ENCODE measurements at places on chromosomes 1 and 21.
A peak's percentile ranks its signal among the peaks of the same experiment; 100 is the strongest.

DNA sequence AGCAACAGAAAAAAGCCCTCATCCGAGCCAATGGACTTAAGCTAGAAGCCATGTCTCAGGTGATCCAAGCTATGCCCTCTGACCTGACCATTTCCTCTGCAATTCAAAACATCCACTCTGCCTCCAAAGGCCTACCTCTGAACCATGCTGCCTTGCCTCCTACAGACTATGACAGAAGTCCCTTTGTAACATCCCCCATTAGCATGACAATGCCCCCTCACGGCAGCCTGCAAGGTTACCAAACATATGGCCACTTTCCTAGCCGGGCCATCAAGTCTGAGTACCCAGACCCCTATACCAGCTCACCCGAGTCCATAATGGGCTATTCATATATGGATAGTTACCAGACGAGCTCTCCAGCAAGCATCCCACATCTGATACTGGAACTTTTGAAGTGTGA is 20.7 kb downstream of the NR5A2 start:
- no peak for DNase-seq

- DNase-seq: no peak
These were observed 42.8 kb downstream of the KIF1B start for GRCh38 chr1:10253149-10253548.

- no peak for DNase-seq
These were observed 202.5 kb downstream of the TTLL7 start for GRCh38 chr1:83796409-83796808.

DNA sequence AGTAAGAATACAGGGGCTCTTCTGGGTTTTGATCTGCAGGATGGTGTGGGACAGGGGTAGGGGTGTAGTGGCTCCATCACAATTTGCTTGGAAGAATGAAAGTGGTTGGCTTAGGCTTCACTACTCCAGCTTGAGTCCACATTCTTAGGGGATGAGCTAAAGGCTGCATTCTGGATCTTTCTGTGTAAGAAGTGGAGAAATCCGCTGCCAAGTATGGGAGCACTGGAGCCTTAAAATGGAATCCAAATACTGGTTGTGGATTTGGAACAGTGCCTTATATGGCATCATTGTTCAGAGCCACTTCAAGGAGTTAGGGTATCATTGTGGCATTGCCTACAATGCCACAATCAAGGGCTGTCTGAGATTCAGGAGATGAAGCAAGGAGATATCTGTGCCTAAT is 187.1 kb downstream of the LMO4 start:
- no peak for DNase-seq

DNA sequence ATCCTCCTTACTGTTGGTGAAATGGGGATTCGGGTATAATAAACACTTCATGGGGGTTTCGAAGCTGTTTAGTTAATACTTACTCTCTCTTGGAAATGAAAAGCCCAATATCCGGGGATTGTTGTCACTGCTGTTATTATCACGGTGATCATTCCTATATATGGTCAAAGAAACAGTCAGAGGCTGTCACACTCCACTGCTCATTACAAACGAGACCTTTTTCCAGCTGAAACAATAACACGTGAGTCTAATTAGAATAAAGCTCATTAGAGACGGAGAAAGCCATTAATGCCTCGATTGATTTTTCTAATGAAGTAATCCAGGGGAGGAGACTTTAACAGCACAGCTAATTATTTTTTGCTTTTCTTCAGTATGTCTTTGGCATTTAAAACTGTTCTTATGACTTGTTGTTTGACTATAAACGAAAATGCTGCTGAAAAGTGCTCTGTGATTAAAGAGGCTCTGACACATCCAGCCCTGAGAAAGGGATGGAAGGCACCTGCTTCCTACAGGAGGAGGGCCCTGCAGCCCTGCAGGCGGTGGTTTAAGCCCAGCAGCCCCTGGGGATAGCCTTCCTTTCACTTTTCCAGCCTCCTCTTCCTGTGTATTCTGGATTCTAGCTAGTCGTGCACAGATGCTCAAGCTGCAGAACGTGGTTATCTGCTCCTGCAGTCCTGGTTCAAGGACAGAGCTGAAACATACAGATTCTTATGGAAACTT is 143.6 kb downstream of the EDEM3 start:
- DNase-seq: peak; percentile 79

- DNase-seq: no peak
These were observed 8.2 kb downstream of the DCLRE1B start for GRCh38 chr1:113913312-113913668.

GRCh38 chr21:17903029-17903806 is 84.1 kb upstream of the C21orf91 start:
- no peak for DNase-seq

DNA sequence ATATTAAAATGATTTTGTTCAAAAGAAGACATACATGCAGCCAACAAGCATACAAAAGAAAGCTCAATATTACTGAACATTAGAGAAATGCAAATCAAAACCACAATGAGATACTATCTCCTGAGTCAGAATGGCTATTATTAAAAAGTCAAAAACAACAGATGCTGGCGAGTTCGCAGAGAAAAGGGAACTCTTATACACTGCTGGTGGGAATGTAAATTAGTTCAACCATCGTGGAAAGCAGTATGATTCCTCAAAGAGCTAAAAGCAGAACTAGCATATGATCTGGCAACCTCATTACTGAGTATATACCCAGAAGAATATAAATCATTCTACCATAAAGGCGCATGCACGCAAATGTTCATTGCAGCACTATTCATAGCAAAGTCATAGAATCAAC is 126.0 kb upstream of the HMCN1 start:
- no peak for DNase-seq

- DNase-seq: no peak
These were observed 62.2 kb downstream of the NOS1AP start for GRCh38 chr1:162131400-162132321.

DNA sequence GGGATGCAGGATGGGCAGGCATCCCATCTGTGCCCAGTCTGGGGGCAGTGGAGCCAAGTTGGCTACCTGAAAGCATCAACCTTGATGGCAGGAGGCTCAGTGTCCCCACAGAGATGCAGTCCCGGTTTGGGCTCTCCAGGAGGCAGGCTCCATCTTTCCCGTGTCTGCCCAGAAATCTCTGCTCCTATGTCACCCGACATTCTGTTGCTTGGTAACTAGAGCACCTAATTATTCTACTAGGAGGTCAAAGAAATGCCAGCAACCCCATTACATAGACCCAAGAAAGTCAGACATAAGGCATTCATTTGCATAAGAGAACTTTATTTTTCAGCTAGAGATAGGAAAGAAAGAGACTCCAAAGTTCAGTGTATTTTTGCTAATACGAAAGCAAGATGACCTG is 100.3 kb upstream of the BACE2 start:
- no peak for DNase-seq

- no peak for DNase-seq
These were observed 159.4 kb downstream of the BARHL2 start for GRCh38 chr1:90557706-90558105.

- no peak for DNase-seq
These were observed 187.1 kb upstream of the SGIP1 start for GRCh38 chr1:66346873-66347272.
